ENCODE measurements at places on chromosomes 16 and 17.

DNA sequence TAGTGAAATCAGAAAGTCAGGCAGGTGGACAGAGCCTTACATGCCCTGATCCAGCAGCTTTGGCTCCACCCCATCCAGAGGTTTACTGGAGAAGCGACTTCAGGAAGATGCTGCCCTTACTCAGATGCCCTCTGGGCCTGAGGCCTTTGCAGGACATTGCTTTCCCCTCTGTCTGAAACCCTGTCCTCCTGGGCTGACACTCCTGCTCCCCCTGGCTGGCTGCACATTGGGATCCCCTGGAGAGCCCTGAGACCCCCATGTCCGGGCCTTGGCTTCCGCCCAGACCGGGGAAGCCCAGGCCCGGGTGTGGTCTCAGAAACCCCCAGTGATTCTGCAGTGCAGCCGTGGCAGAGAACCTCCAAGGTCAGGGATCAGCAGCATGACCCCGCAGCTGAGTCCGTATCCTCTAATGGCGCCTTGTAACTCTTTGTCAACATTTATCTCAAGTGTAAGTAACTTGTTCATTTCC lies 36.6 kb downstream of the BCO1 start:
- DNase-seq, result peak; percentile 29

- no peak for DNase-seq
Measured at GRCh38 chr16:17259751-17260270, 210.9 kb downstream of the XYLT1 start.

GRCh38 chr17:34859652-34860051 lies 101.6 kb downstream of the CCT6B start:
- DNase-seq, result no peak

DNA sequence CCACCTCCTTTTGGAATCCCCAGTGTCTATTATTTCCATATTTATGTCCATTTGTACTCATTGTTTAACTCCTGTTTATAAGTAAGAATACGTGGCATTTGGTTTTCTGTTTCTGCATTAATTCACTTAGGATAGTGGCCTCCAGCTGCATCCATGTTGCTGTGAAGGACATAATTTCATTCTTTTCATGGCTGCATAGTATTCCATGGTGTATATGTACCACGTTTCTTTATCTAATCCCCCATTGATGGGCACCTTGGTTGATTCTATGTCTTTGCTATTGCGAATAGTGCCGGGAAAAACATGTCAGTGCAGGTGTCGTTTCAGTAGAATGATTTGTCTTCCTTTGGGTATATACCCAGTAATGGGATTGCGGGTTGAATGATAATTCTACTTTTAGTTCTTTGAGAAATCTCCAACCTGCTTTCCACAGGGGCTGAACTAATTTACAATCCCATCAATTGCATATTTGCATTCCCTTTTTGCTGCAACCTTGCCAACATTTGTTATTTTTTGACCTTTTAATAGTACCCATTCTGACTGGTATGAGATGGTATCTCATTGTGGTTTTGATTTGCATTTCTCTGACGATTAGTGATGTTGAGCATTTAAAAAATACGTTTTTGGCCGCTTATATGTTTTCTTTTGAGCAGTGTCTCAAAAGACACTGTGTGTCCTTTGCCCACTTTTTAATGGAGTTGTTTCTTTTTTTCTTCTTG lies 373.2 kb upstream of the TNRC6C start:
- DNase-seq, result no peak

- no peak for DNase-seq
Measured at GRCh38 chr16:29737713-29738112, 8.1 kb downstream of the C16orf54 start.

DNA sequence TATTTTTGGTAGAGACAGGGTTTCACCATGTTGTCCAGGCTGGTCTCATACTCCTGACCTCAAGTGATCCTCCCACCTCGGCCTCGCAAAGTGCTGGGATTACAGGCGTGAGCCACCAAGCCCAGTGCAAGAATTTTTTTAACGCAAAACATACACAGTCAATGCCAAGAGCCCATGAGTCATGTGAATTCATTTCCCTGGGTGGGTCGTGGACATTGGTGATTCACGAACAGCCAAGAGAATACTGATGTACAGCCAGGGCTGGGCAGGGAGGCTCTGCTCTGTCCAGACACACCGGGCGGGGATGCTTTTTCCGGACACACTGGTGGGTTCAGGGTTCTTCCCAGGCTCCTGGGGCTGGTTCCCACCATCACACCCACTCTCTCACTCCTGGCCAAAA lies 17.7 kb downstream of the SLC38A8 start:
- no peak for DNase-seq

DNA sequence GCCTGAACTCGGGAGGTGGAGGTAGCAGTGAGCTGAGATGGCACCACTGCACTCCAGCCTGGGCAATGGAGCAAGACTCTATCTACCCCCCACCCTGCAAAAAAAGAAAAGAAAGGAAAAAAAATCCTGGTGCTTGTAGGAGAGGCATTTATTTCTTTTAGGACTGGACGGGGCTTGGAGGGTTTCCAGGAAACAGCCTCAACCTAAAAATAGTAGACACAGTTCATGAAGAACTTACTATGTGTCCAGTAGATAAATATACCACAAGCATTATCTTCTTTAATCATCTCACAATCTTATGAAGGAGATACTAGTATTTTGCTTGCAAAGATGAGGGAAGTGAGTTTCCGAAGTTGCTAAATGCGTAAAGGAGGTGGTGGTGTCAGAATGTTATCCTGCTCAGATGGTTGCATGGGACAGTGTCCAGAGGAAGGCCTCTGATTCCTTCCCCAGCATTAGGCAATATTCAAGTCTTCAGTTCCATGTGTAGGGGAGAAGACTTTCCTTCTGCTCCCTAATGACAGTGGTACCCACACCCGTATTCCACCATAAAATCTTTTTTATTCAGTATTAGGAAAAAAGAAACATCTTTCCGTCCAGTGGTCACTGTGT lies 263.2 kb downstream of the WWOX start:
- no peak for DNase-seq

GRCh38 chr17:39064374-39064773 lies 87.1 kb downstream of the PLXDC1 start:
- DNase-seq, result no peak

GRCh38 chr16:1193143-1193824 lies 31.8 kb downstream of the TPSG1 start:
- DNase-seq, result peak; percentile 50

DNA sequence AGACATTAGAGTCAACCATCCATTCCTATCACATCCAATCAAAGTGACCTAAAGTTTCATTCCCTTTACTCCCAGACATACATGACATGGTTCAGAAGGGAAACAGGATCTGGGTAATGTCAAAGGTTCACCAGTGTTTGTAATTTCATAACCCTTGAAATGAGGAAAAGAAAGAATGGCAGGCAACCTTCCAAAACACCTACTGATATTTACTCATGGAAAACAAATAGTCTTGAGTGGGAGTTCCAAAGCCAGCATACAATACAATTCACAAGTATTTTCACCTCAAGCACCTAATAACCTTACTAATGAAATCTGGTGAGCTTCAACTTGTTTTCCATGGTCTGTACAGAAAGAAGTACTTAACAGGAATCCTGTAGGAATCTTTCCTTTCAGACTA lies 72.5 kb upstream of the AXIN2 start:
- DNase-seq, result no peak

DNA sequence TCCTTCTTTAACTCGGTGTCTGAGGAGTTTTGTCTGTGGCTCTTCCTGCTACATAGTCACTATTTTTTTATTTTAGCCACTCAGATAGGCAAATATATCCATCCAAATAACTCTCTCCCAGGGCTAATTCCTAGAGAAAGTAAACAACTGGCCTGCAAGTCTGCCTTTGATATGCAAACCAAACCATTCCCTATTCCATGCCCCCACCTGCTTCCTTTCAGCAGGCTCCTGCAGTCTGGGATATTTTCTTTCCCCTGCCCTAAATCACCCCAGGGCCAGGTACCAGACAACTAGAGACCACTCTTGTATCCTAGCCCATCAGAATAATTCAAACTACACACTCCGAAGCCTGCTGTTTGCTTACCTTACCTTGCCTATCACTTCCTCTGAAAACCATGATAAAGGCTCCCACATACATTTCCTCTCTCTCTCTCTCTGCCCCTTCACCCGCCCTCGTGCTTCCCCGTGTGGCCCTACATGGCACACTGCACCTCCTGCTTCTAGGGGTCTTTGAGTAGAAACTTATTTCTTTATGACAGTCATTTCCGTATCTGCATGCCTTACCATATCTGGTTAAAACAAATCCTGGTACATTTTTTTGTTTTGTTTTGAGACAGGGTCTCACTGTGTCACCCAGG lies 8.3 kb downstream of the CD300H start:
- peak; percentile 53 for DNase-seq

DNA sequence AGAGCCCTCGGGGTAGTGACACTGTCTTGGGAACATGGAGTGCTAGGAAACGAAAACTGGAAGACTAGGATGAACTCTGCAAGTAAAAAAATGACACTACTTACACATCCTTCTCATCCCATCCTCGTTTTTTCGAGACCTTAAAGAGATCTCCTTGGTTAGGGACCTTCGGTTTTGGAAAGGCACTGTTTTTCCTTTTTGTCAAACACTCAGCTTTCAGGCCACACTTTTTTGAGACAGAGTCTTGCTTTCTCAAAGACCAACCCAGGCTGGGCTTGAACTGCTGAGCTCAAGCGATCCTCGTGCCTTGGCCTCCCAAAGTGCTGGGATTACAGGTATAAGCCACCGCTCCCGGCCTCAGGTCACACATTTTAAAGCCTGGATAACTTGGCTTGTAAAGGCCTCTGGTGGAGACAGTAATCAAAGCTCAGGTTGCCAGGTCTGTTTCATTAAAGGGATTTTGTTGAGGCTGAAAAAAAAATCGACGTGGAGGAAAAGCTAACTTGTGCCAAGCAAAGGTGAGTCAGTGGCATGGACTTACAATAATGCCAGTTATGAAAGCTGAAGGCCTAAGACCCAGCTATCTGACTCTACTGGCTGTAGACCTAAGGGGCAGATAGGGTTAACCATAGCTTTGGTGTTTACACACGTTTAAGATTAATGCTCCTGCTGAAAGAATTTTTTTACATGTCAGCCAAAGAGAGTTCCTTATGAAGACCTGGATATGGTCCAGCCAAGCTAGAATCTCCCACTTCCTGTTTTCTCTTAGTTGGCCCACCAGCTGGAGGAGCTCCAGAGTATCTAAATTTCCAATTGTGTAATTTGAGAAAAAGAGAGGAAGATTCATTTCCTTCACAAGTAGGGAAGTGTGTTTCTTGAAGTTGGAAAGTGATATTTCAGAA lies 823 bp downstream of the NBR1 start:
- DNase-seq, result peak; percentile 44

- DNase-seq, result no peak
Measured at GRCh38 chr17:50805486-50805885, 29.9 kb upstream of the WFIKKN2 start.

- DNase-seq, result no peak
Measured at GRCh38 chr16:53511403-53512280, 8.6 kb upstream of the AKTIP start.

DNA sequence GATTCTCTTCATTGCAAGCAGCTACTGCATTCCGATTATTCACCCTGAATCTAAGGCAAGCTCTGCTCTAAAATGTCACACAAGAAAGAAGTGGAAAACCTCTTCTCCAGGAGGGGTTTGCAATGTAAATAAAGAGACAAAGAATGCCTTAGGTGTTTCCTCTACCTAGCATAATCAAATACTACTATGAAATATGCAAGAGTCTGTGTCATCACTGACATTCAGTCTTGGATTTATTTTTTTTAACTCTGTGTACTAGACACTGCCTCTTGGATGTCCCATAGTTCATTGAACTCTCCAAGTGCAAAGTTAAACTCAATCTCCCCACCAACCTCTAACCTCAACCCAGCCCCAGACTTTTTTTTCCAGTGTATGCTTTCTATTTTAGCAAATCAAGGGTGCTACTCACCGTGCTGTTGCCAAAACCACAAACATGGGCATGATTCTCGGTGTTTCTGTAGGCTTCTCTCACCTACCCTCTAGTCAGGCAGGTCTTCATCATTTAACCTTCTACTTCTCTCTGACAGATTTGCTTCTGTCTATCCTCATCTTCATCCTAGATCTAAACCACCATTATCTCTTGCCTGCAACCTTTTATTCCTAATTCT lies 329.1 kb downstream of the CDH13 start:
- no peak for DNase-seq

- DNase-seq, result peak; percentile 72
Measured at GRCh38 chr17:72118335-72119076, 2.3 kb upstream of the SOX9 start.

DNA sequence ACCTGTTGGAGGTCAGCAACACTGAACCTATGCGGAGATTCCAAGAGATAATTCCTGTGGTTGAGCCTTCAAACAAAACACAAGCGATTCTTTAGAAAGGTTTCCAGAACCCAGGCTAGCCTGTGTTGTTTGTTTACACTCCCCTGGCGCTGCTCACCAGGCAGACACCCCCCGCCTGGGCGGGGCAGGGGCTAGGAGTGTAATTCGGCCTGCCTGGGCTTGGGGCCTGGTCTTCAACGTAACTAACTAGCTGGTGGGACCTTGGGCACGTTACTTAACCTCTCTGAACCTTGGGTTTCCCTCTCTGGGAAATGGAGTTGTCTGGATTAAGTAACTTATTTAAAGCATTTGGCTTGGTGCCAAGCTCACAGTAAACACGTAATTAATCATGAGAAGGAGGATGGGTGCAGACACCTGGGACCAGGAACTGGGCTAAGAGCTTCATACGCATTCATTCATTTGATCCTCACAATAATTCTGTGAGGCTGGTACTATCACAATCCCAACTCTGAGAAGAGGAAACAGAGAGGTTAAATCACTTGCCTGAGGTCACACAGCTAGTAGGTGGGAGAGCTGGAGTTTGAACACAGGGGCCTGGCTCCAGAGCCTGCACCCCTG lies 7.6 kb upstream of the ARHGAP27 start:
- peak; percentile 92 for DNase-seq

GRCh38 chr17:67125417-67125816 lies 81.1 kb downstream of the CACNG1 start:
- DNase-seq, result no peak

DNA sequence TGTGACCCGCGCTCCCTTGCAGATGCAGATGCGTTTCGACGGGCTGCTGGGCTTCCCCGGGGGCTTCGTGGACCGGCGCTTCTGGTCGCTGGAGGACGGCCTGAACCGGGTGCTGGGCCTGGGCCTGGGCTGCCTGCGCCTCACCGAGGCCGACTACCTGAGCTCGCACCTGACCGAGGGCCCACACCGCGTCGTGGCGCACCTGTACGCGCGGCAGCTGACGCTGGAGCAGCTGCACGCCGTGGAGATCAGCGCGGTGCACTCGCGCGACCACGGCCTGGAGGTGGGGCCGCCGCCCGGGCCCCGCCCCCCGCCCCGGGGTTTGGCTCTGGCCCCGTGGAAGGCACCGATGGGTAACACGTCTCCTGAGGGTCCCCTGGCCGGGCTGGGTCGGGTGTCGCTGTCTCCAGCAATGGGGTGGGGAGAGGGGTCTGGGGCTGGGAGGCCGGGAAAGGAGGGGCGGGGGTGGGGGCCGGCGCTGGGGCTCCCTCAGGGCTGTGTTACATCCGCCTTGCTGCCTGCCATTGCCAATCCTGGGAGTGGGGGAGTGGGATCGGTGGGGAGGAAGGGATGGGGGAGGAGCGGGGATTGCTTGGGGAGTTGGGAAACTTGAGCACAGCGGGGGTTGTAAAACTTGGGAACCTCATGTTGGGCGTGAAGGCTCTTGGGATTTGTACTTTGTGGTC lies 737 bp downstream of the NUDT16L1 start:
- DNase-seq, result no peak

GRCh38 chr16:71845639-71846430 lies at the start of gene ATXN1L:
Gene ATXN1L (plus strand): TSS chr16:71845976. CDS start chr16:71849741, 3,765 bp downstream.
- peak; percentile 89 for DNase-seq

- no peak for DNase-seq
Measured at GRCh38 chr16:56364865-56365264, 60.5 kb downstream of the AMFR start.

All from ELF-1 (cell line).